Stimulated activated CD4-positive, alpha-beta T cell treated with anti-CD3 and anti-CD28 coated beads, Interleukin-12 subunit alpha, Interleukin-12 subunit beta, amount 100 ng/mL, for 4 hours (primary cell): ENCODE measurements at places on chromosomes 6 and 20.

DNA sequence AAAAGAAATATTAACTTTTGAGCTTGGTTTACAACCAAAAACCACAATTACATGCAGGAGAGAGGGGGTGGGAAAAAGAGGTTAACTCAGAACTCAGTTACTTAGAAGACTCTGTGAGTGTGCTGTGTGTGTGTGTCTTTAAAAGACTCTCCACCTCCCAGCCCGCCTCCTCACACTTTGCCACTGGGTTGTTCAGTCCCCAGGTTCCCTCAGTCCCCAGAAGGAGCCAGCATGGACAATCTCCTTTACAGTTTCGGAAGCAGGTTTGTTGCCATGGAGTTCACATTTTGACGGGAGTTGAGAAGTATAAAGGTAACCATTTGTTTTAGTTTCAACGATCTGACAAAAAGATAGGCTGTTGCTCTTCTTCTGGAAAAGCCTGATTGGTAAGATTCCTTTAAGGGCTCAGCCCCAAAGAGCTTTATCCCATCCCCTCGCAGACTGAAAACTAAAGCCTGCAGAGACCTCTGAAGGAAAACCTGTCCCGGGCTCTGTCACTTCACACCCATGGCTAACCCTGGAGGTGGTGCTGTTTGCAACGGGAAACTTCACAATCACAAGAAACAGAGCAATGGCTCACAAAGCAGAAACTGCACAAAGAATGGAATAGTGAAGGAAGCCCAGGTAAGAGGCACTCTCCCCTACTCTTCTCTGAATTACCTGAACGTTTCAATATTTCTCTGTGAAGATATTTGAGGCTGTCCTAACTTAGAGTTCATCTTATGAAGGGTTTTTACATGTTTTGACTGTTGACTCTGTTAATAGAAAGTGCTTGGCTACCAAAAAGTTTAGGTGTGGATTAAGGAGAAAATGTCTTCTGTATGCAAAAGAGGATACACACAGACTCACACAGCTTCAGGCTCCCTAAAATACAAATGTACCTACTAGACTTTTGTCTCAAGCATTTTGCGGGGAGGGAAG lies at the start of gene SPTLC3:
SPTLC3 (plus strand) TSS at position 212 of the 921 bp plus-strand sequence; CDS start at position 508, 296 bp downstream.
- no peak for DNase-seq

- DNase-seq, result no peak
Measured at GRCh38 chr20:6999381-6999780, 231.9 kb downstream of the BMP2 start.

DNA sequence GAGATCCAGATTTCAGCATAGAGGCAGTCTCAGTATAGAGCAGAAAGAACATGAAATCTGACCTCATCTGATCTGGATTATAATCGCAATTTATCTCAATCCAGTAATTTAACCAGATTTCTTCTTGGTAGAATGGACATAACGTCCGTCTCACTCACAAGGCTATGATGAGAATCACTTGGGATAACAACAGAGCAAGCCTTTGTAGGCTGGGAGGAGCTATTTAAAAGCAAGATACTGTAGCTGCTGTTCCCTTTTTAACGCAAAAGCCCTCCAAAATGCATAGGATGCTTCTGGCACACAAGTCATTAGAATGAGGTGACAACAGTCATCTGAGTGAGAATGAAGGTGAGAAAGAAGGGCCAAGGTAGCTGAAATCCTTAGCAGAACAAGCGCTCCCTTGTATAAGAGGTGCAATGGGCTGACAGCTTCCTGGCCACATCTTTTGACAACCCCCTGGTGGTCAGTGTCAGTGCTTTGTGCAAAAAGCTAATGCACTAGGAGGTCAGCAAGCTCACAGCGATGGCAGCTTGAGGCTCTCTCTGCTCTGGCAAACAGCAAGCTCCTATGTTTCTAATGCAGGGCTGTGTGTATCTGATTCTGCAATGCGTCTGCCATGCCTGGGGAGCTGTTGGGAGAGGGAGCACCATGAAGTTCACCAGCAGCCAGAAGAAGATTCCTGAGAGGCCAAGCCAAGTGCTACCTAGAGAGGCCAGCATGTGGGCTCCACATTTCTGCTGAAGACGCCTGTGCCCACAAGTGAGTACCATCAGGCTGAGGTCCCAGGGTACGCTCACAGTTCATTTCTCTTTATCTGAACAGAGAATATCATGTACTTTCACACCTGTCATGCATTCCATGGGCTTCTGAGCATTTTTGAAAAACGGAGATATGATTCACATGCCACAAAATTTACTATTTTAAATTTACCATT lies 16.2 kb downstream of the METTL24 start:
- no peak for DNase-seq

- no peak for DNase-seq
Measured at GRCh38 chr6:42200035-42200434, 5.3 kb upstream of the GUCA1B start.

- no peak for DNase-seq
Measured at GRCh38 chr6:166778776-166779175, 151.7 kb upstream of the RPS6KA2 start.

GRCh38 chr6:24936641-24937317 lies 1.0 kb upstream of the RIPOR2 start:
- no peak for DNase-seq

DNA sequence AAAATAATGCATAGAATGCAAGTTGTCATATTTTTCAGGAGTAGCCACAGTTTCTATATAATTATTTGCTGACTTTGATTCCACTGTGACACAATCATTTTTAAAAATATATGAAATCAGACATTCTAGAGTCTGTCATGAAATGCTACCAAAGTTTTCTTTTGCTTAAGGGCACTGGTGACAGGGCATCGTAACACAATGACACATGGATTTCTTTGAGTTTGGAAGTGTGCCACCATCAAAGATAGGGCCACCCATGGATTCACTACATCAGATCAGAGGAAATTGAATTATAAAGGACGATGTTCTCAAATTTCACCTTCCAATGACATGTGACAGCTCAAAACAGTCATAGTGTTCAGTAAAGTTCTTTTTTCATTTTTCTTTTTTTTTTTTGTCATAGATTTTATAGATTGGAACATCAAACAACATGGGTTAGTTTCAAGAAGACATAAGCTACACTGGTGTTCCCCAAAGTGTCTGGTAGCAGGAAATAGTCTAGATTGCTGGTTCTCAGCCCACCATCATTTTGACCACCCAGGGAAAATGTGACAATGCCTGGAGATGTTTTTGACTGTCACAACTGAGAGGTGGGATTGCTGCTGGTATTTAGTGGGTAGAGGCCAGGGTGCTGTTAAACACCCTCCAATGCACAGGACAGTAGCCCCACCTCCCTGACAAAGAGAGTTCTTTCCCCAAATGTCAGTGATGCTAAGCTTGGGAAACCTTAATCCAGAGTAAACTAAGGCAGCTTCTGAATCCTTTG lies 123.8 kb upstream of the DOK5 start:
- no peak for DNase-seq

- DNase-seq, result no peak
Measured at GRCh38 chr6:169575365-169575764, 126.5 kb downstream of the WDR27 start.

DNA sequence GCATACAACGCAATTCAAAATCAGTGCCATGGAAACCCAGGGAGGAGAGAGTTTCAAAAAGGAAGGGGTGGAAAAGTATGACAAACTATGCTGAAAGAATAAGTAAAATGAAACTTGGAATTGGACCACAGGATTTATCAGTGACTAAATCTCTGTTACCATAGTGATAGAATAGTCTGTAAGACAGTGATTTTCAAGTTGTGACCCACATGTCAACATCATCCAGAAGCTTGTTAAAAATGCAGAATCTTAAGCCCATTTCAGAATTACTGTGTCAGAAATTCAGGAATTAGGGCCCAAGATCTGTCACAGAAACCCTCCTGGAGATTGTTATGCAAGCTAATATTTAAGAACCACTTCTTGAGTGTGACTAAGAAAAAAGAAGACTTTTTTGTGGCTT lies 417.7 kb upstream of the JAG1 start:
- DNase-seq, result no peak

DNA sequence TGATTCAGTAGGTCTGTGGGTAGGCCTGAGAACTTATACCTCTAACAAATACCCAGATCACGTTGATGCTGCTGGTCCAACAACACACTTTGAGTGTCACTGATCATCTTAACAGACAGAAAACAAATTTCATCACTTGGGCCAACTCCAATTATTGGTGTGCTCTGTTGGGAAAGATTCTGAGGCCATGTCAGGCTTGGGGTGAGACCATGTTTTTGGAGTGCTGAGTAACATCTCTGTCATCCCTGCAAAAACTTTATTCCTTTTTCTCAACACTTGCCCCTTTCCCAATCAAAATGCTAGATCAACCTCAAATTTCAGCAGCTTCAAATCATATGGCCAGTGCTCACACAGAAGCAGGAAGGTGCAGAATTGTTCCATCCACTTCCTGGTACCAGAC lies 108.8 kb upstream of the TENT5A start:
- DNase-seq, result no peak

DNA sequence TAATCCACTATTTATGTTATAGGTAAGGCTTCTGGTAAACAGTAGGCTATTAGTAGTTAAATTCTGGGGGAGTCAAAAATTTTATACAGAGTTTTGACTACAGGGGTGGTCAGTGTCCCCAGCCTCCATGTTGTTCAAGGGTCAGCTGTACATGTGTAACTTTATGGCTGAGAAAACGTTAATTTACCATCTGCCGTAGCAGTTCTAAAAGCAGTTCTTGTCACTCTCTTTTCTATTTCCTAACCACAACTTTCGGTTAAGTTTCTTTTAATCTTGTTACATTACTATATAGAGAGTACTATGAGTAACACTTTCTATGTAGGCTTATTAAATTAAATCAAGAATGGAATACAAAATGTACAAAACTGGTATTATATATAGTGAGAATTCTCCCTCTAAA lies 21.6 kb upstream of the KIF6 start:
- DNase-seq, result no peak

GRCh38 chr6:38279423-38279822 lies 360.3 kb downstream of the BTBD9 start:
- DNase-seq, result no peak
